ENCODE measurements at places on chromosomes 11 and 22.
A peak's percentile ranks its signal among the peaks of the same experiment; 100 is the strongest.

GRCh38 chr11:68377389-68377795 is 65.0 kb downstream of the LRP5 start:
- no peak for DNase-seq

- no peak for DNase-seq
Measured at GRCh38 chr11:2378527-2379210, 1.6 kb downstream of the CD81 start.

DNA sequence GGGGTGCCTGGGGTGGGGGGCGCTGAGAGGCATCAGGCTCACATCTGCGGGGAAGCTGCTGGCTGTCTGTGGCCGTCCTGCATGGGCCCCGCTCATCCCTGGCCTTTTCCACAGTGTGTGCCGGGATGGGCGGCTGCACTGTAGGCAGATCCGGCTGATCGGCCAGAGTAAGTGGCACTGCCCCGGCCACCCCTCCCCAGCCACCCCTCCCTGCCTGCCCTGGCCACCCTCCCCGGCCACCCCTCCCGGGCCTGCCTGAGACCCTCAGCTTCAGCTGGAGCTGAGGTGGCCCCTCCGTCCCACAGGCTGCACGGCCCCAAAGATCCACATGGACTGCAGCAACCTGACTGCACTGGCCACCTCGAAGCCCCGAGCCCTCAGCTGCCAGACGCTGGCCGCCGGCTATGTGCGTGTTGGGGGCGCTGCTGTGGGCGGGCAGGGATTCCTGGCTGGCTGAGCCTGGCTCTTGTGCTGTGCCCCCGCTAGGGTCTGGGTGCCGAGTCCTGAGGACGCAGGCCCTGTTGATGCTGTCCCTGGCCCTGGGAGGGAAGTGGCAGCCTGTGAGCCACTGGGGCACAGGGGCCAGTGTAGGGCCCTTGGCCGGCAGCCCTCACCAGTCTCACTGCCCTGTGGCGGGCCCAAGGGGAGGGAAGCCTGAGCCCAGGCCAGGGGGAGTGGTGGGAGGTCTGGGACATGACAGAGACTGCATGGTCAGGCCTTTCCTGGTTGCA is 10.9 kb downstream of the MUC2 start:
- DNase-seq = no peak

GRCh38 chr22:21449531-21450319 is 17.5 kb upstream of the TMEM191C start:
- no peak for DNase-seq

GRCh38 chr11:12089473-12089872 is 20.9 kb upstream of the MICAL2 start:
- no peak for DNase-seq

- DNase-seq = no peak
Measured at GRCh38 chr11:11247086-11247485, 106.0 kb downstream of the CSNK2A3 start.

DNA sequence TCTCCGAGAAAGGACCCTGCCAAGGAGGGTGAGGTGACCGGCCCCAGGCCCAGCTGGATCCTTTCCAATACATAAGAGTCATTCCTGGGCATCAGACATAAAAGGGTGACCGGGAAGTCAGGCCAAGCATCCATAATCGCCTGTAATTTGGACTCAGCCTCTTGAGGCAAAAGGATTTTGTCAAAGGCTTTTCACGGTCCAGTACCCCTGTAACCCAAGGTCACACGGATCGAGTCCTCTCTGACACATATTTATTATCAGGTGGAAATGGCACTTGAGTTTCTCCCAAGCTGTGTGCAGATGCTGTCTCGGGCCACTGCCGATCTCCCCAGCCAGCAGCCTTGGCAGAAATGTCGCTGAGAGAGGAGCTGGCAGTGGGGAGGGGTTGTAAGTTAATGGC is 556.5 kb downstream of the MN1 start:
- no peak for DNase-seq

GRCh38 chr11:112718483-112718882 is 242.7 kb upstream of the NCAM1 start:
- DNase-seq = no peak

DNA sequence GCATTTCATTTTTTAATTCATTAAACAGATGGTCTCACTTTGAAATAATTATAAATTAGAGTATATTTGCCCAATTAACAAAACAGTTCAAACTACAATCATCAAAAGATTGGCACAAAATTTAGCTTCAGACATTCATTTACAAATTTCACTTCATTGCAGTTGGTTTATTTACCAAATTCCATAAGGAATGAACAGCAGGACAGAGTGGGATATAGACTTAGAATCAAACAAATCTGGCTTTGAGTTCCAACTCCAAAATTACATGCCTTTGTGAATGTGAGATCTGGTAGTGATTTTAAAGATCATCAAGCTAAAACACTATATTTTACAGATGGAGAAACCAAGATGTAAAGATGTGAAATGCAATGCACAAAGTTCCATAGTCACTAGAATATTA is 310.7 kb upstream of the CNTN5 start:
- DNase-seq = no peak

- no peak for DNase-seq
Measured at GRCh38 chr22:18024276-18024939, at the start of gene MICAL3. Gene MICAL3, minus strand, starts transcription at chr22:18024561. Its CDS starts 117,749 bp downstream, at chr22:17906812.

DNA sequence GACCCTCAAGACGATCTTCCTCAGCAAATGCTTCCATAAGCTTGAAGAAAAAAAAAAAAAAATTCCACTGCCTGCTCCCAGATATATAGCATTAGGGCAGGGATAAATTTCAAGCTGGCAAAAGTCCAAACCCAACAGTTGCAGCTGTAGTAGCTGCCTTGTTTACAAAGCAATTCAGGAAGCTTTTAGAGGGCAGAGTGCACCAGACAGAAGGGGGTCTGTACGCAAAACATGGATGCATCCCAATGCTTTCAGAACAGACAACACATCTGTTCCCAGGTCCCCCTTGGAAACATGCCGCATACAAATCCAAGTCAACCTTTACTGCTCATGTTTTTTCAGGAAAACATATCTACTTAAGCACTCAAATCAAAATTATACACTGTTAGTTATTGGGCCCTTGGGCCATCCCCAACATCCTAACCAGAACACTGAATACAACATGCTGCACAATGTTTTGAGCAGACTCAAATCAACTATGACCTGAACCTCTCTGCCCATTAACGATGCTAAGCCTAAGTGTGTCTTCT is 94.5 kb downstream of the CADM1 start:
- DNase-seq = peak; percentile 75

Measured in left renal pelvis (tissue), 4 donors.